Fibroblast of the conjunctiva (primary cell): ENCODE measurements at places on chromosomes 7 and 10.
A peak's percentile ranks its signal among the peaks of the same experiment; 100 is the strongest.

DNA sequence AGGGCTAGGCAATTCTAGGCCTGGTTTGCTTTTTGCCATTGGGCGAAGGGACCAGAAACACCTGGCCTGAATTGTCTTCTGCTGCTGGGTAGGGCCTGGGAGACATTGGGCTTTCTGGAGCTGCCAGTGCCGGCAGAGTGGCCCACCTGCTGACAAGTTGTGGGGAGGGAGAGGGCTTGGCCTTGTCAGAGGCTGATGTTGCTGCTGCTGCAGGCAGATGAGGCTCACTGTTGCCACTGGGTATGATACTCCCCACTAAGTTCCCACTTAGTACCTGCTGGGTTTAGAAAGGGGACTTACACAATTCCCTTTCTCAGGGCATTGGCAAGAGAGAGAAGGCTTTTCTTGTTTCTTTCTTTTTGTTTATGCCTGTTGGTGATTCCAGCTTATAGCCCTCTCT is 289.6 kb upstream of the NPVF start:
- DNase-seq = no peak

GRCh38 chr10:70321897-70322890 is 38.4 kb upstream of the NPFFR1 start:
- DNase-seq = no peak

DNA sequence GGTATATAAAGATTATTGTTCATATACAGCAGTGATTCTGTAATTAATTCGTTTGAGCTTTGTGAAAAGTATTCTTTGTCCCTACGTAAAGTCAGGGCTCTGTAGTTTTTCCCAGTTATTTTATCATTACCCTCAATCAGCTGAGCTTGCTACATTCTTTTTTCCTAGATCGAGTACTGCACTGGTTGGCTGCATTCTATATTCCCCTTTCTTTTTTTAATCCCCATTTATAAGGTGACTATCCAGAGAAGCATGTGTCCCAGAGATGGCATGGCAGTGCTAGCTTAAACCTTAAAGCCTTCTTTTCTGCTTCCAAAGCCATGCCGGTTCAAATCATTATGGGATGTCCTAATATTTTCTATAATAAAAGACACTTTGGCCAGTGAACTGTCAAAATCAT is 230.1 kb upstream of the CELF2 start:
- no peak for DNase-seq

- DNase-seq = no peak
Measured at GRCh38 chr7:41503438-41503837, 199.5 kb downstream of the INHBA start.

DNA sequence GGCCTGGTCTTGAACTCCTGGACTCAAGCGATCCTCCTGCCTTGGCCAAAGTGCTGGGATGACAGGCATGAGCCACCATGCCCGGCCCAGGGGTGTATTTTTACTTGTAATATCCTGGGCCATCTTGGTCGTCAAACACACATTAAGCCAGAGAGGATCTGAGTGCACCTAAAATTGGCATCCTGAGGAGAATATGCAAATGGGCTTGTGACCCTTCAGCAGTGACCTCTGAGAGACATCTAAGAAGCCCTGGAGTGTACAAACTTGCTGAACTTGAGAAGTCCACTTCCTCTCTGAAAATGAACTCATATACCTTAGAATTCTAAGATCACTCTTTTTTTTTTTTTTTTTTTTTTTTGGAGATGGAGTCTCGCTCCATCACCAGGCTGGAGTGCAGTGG is 372.0 kb upstream of the C7orf33 start:
- no peak for DNase-seq

DNA sequence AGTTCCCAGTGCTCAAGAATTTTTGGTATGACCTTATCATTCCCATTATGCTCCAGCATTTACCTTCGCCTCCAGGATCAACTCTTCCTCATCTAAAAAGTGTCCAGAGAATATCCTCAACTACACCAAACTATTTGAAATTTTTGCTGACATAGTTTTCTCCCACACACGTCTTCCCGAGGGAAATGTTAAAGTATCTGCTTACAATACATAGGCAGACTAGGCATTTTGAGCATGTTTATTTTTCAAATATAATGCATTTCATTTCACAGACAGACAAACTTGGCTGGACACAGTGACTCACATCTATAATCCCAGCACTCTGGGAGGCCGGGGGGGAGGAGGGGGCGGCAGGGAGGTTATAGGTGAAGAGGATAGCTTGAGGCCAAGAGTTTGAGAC is 177.1 kb upstream of the TRIM24 start:
- DNase-seq = no peak

DNA sequence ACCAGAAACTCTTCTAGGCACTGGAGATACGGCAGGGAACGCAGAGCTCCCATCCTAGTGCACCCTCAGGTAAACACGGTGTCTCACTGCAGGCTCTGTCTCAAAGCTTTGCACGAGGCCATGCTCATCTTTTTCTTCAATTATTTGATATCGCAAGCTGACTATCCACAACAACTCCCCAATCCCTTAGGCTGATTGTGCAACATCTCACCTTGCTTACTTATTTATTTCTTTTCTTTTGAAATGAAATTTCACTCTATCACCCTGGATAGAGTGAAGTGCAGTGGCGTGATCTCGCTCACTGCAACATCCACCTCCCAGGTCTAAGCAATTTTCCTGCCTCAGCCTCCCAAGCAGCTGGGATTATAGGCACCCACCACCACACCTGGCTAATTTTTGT is 12.4 kb downstream of the ITIH2 start:
- no peak for DNase-seq

- peak; percentile 24 for DNase-seq
Measured at GRCh38 chr7:148262721-148263229, 327.8 kb upstream of the C7orf33 start.

GRCh38 chr10:42983591-42983990 is 93.3 kb upstream of the RET start:
- DNase-seq = no peak

- DNase-seq = no peak
Measured at GRCh38 chr7:156151658-156152057, 339.4 kb upstream of the SHH start.

- no peak for DNase-seq
Measured at GRCh38 chr10:123553810-123554430, 112.2 kb upstream of the GPR26 start.

DNA sequence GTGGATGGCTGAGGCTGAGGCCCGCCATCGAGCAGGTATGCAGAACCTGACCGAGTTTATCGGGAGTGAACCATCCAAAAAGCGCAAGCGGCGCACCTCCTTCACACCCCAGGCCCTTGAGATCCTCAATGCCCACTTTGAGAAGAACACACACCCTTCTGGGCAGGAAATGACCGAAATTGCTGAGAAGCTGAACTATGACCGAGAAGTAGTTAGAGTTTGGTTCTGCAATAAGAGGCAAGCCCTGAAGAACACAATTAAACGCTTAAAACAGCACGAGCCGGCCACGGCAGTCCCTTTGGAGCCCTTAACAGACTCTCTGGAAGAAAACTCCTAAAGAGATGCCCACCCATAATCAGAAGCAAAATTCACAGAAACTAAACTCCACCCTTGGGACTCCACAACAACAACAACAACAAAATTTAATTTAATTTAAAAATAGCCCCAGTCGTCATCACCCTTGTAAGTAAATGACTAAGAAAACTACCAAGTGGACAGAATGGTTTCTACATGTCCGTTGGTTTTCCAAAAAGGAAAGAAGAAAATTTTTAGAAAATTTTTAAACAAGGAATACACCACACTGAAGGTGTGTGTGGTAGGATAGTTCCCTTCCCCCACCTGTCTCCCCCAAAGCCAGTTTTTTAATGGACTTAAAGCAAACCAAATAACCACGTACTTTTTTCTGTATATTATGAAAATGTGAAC is 101.7 kb upstream of the YAE1 start:
- no peak for DNase-seq

DNA sequence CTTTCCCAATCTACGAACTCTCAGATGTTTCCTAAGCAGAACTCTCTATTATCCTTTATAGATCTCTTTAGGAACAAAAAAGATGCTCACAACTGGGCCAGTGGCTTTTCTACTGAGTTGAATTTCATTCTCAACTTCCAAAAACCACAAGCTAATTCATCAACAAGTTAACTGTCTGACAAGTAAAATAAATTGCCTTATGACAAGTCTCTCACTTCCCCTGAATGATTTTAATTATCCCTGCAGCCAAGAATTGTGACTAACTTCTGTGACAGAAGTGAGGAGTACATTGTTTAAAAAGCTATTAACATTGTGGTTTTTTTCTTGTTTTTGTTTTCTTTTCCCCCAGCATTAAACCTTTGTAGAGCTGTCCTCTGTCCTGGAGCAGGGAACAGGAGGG is 343.1 kb downstream of the HPSE2 start:
- no peak for DNase-seq

GRCh38 chr7:27442455-27442854 is 199.9 kb downstream of the EVX1 start:
- peak; percentile 10 for DNase-seq

DNA sequence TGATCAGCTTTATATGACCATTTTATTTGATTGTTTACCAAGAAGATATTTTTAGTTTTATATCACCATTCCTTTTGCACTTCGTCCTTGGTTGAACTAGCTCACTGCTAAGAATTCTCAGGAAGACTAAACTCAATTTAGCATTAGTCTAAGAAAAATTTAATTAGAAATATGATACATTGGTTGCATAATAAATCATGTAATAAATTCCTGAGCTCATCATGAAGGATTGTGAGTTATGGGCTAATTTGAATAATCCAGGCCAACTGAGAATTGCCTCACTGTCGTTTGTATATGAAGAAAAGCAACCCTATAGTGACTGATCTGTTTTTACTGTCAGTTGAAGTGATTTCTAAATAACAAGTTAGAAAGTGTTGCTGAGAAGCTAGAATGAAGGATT is 725.5 kb downstream of the DNAJB9 start:
- DNase-seq = no peak

DNA sequence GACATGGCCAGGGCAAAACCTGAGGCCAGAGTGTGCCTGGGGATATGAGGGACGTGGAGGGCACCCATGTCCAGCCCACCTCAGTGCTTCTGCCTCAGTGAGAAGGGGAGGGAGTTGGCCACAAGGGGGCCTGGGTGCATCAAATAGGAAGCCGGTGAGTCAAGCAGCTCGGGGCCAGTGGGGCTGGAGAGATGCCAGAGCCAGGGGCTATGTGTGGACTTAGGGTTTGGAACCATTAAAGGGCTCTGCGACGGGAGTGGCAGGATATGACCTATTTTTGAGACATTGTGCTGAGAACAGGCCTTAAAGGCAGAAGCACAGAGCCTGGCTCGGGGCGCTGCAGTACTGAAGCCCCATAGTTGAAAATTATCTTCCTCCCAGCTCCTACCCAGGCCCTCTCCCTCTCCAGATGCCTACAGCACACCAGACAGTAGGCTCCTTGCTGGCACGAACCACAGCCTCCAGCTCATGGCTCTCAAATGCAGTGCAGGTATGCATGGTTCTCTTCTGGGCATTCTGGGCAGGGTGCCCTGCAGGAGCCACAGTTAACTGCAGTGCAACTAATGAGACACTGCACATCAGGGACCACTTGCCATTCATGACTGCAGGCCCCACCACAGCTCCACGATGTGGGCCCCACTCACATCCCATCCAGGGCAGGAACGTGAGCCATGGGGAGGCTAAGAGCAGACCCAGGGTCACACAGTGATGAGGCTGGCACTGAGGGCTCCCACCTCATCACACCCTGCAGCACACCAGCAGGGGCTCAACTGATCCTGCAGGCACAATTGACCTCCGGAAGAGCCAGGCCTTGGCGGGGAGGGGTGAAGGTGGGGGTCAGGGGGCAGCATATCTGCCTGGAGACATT is 7.2 kb upstream of the PGAM2 start:
- DNase-seq = peak; percentile 75

DNA sequence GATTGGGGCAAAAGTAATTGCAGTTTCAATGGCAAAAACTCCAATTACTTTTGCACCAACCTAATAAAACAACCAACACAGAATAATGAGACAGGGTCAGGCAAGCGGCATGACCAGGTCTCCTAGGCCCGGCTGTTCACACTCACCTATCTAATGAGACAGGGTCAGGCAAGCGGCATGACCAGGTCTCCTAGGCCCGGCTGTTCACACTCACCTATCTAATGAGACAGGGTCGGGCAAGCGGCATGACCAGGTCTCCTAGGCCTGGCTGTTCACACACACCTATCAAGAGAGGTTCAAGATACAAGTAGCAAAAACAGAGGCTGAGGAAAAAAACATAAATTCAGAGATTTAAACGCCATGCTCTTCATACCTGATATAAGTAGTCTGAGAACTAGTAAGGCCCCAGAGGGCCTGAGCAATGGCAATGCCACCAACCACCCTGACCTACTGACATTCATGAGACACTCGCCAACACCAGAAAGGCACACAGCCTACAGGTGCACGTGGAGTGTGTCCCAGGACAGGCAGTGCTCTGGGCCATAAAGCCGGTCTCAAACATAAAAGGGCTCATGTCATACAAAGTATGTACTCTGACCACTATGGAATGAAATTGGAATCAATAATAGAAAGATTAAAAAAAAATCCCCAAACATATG is 40.6 kb upstream of the NCAPG2 start:
- DNase-seq = no peak

- DNase-seq = no peak
Measured at GRCh38 chr7:128915271-128915819, 4.8 kb upstream of the KCP start.

DNA sequence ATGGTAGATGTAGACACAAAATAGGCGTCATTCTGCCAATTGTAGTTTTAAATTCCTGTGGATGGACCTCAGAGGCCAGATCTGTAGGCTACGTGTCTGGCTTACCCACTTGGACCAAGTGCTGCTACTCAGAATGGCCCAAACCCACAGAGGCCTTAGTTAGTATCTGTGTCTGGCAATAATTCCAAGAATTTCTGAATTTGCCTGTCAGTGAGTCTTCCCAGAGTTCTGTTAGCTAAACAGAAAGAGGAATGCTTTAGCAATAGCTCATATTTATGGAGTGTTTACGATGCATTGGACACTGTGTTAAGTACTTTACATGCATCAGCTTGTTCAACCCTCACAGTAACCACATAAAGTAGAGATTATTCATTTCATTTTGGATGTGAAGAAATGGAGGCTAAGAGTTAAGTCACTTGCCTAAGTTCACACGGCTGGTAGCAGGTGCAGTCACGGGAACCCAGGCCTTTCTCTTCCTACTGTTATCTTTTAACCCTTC is 231.8 kb downstream of the PTEN start:
- no peak for DNase-seq

DNA sequence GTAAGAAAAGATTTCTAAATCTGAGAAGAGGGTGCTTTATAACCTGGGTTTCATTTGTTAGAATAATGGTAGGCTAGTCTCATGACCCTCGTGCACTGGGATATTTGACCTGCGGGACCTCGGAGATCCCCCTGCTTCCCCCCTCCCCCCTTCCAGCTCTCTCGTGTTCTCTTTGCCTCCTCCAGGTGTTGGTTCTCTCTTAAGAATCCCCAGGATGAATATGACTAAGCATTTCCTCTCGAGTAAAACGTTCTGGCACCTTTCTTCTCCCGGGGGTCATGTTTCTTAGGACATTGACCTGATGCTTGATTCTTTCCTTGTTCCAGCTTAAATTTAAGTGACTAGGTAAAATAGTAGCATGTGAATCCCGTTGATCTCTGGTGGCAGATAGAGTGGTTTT is 71.2 kb downstream of the SHH start:
- no peak for DNase-seq

- no peak for DNase-seq
Measured at GRCh38 chr7:85565276-85565675, 378.4 kb upstream of the SEMA3D start.
